ENCODE measurements at places on chromosomes 13 and 19.
A peak's percentile ranks its signal among the peaks of the same experiment; 100 is the strongest.

DNA sequence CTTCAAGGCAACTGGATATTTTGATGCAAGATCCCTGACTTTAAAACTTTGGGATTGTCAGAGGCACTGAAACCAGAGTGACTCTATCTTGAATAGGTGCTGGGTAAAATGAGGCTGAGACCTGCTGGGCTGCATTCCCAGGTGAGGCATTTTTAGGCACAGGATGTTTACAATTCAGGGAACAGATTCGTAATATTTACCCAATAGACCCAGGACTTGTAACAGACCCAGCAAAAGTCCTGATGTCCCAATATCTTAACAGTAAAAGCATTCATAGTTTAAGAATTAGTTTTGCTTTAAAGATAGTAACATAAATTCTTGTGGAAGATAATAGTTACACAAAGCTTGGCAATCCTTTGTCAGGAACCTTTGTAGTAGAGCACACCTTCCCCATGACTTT lies 166.2 kb downstream of the FGF14 start:
- DNase-seq: no peak

DNA sequence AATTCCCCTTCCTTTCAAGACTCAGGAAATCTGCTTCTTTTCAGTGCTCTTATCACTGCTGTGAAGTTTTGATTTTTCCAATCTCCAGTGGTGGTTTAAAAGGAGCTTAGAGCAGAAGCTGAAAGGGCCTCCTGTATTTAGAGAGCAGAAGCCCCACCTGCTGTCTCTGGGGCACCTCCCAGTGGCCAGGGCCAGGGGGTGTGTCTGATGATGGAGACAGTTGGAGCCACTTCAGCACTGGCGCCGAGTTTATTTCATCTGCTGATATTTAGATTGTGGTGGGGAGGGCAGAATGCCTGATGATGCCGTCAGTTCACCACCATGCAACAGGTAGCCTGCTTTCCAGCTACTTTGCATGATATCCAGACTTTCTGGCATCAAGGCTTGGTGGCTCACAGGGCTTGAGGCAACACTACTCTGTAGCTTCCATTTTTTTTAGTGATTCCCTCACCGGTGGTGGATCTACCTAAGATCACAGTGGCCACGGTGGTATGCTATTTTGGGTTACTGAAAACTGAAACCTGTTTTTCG lies 371.9 kb downstream of the KCNRG start:
- no peak for DNase-seq

DNA sequence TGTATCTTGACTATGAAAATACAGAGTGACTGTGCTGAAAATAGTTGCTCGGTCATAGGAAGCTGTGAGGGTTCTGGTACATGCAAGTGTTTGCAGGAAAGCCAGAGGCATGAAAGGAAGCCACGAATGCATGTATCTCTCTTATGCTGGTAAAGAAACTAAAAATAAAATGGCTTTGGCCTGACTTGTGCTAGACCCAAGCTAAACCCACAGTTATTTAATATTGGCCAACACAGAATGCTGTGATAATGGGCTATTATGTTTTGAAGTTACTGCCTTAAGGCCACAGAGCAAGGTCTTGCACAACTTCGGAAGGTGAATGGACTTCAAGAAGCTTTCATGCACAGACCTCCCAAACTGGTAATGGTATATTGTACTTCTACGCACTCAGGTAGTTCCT lies 518.2 kb upstream of the HTR2A start:
- no peak for DNase-seq

GRCh38 chr13:46031581-46032263 lies 20.8 kb downstream of the ZC3H13 start:
- no peak for DNase-seq

DNA sequence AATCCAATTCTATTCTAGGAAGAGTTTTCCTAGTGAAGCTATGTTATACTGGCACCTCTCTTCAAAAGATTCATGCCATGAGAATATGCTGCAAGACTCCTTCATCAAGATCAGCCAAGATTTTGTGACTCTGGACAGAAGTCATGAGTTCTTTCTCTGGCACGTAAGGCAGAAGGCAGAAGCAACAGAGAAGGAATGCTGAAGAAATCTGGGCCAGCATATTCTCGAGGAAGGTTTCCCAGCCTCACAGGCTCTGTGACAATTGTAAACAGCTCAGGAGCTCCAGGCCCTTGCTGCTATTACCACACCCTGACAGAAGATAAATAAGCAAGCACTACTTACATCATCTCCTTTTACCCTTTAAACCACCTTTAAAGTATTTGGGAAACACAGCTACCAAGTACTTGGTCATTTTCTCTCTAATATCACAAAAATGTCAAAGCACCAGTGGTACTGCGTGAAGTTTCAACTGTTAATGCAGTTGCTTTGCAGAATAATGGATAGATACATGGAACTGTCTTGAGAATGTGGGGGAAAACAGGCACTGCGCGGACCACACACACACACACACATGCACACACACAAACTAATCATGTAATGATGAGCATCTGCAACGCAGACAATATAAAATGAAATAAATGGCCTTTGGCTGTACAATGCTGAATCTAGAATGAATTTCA lies 55.4 kb downstream of the INTS6 start:
- DNase-seq: no peak

DNA sequence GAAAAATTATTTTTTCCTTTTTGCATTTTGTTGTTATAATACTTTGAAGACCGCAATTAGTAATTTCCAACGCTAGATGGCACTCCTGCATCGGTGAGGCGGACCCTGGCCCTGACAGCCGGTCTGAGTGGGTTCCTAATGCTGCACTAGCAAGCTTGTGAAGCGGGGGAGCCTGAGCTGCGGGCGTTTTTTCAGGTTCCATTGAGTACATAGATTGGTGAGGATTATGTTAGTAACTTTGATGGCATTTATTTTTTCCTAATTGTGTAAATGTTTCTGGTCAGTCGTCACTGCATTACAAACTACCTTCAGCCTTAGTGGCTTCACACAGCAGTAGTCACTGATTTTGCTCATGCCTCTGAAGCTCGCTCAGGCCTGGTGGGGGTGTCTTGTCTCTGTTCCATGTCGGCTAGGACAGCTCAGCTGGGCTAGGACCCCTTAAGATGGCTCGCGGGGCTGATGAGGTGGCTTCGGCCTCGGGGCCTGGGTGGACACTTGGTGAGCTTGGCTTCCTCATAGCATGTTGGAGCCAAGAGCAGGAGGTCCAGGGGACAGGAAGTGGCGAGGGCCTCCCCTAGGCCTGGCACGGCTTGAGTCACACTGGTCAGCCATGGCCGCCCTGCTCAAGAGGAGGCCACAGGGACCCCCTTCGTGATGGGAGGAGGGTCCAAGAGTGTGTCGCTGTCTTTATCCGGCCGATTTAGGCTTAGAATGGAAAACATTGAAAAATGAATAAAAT lies 25.0 kb downstream of the ERCC5 start:
- DNase-seq: peak; percentile 15

DNA sequence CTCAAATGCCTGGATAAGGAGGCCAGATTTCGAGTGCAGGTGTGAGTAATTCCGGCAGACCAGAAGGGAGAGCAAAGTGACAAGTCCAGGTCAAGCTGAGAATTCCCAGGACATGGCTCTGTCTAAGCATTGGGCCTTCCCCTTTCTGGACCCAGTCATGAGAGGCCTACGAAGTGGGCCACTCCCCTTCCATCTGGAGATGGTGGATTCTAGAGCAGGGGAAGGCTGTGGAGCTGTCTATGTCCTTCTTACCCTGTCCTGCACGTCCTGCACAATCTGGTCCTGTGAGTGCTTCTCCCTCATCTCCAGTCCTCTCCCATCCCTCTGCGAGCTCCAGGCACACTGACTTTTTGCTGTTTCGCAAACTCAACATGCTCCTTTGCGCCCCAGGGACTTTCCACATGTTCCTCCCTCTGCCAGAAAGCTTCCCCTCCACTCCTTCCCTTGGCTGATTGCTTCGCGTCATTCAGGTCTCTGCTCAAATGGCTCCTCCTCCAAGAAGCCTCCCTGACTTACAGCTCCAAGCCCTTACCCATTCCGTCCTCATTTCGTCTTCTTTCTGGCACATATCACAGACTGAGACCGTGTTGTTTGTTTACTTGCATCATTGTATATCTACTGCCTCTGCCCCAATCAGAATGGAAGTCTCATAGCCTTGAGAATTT lies 193.2 kb downstream of the URI1 start:
- DNase-seq: no peak

GRCh38 chr13:112117258-112117954 lies 50.5 kb downstream of the SOX1 start:
- no peak for DNase-seq

GRCh38 chr13:47459512-47459911 lies 541.6 kb downstream of the SUCLA2 start:
- DNase-seq: no peak

GRCh38 chr13:114154476-114154875 lies 22.1 kb upstream of the RASA3 start:
- no peak for DNase-seq

DNA sequence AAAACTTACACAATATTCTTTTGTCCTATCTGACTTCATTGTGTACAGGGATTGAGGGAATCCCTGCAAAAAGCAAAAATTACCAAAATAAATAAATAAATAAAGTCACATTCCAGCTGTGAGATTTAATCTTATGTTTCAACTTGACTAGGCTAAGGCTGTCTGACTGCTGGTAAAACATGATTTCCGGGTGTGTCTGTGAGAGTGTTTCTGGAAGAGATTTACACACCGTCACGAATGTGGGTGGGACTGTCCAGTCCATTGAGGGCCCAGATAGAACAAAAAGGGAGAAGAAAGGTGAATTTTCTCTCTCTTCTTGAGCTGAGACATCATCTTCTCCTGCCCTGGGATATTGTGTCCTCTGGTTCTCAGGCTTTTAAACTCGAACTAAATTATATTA lies 166.1 kb downstream of the LIG4 start:
- DNase-seq: no peak

- DNase-seq: no peak
Measured at GRCh38 chr13:30440910-30441703, 18.8 kb downstream of the UBE2L5 start.

GRCh38 chr13:66111628-66112027 lies 1118.5 kb downstream of the PCDH9 start:
- no peak for DNase-seq

DNA sequence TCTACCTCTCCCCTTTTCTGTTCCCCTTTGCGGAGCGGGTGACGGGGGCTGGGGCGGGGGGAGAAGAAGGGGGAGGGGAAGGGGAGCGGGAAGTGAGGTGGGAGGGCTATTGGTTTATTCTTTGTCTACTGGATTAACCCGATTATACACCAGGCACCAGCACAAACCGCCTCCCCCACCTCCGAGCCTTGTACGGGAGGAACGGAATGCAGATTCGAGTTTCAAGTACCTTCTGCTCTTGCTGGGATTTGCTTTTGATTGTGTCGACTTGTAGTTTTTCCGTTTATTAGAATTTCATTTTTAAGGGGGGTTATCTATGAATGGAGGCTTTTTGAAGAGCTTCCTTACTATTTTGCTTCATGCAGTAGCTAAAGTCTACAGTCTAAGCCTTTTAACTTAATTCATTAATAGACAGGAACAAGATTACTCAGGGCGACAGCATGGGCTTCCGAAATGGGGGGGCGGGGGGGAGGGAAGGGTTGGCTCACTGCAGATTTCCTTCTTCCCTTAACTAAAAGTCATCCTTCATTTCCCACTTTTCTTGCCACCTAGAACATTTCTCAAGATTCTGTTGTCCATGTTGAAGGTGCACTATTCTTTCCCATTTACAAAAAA lies 937 bp upstream of the SPRY2 start:
- DNase-seq: no peak

- no peak for DNase-seq
Measured at GRCh38 chr19:33649627-33650305, 28.0 kb downstream of the CHST8 start.

DNA sequence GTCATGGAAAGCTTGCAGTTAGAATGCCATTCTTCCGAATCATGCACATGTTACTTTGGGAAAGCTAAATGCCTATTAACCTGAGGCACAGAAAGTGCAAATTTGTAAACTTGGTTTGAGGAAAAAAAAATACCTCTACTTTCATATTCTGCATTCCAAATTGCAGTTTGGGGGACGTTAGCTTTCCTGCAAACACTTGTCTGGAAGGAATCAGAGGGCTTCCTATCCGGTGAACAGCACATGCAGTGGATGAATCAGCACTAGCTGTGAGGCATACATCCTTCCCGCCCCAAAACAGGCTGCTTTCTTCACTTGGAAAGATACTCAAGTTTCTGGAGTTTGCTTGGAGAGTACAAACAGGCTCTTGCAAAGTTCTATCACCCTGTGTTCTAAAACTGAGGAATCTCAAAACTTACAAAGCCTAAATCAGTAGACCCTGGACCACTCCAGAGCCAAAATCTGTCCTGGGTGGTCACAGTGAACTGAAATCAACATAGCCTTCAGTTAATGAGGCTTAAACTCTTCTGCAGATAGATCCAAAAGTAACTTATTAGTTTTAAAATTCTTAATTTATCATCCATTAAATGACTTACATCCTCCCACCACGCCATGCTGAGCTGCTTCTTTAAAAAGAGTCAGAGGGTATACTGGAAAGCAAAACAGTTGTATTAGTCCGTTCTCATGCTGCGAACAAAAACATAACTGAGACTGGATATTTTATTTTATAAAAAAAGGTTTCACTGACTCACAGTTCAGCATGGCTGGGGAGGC lies 802.3 kb upstream of the ARGLU1 start:
- no peak for DNase-seq

DNA sequence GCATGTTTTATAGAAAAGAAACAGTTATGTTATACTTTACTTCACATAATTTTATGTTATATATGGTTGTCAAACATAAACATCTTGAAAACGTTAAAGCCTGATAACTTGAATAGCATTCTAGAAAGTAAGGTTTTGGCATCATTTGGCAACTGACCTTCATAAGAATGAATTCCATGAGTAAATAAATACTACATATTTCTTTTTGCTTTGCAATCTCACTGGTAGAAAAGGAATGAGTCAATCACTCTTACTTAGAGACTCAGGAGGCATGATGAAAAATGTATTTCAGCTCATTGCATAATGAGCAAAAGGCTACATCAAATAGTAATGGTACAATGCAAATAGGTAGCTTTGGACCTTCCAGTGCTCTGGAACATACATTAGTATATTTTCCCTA lies 1381.9 kb downstream of the EFNB2 start:
- DNase-seq: no peak

- no peak for DNase-seq
Measured at GRCh38 chr19:46435009-46435408, 6.3 kb upstream of the PNMA8C start.

- no peak for DNase-seq
Measured at GRCh38 chr19:39704181-39705044, at the start of gene LGALS14. LGALS14 (plus strand) TSS chr19:39704481; CDS start chr19:39704529, 48 bp downstream.

DNA sequence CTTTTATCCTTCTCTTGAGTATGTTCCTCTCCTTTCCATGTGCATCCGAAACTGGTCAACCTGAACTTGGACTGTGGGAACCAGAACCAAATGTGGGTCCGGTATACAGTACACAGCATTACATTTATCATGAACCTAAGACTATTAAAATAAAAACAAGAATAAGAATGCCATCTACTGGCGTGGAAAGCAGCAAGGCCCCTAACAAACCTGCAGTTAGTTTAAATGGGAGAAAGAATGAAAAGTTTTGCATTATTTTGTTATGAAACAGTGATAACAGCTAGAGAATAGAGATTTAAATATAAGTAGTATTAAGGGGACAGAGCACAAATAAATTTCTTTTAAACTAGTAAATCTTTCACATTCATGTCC lies 159.5 kb downstream of the RBM26 start:
- DNase-seq: no peak
